ENCODE measurements at places on chromosomes 5 and 9.

GRCh38 chr9:21560281-21560745 is 78.2 kb upstream of the IFNE start:
- H3K4me3 ChIP-seq = peak overlapping the region; percentile 96
- H3K27ac ChIP-seq = peak overlapping the region; percentile 94
- DNase-seq = no peak
- H3K27me3 ChIP-seq = peaks cover 24% of the 10 kb centered on the region

DNA sequence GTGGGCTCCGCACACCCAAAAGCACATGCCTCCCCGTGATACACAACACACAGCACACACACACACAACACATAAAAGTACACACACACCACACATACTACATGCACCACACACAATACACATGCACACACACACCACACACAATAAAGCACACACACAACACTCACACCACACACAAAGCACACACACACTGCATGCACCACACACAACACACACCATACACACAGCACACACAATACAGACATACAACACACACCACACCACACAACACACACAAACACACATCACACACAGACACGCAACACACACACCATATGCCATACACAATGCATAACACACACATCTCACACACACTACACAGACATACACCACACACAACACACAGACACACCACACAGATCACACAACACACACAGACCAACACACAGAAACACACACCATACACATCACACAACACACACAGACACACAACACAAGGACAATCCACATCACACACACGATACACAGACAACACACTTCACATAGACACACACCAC is 3.4 kb upstream of the CCDC187 start:
- H3K27me3 ChIP-seq = no peaks in the 10 kb centered on the region
- H3K4me3 ChIP-seq = no peak overlapping the region
- DNase-seq = no peak

GRCh38 chr5:41637869-41638268 is 127.5 kb upstream of the PLCXD3 start:
- H3K36me3 ChIP-seq = no peaks in the 10 kb centered on the region
- no peaks in the 10 kb centered on the region for H3K27me3 ChIP-seq
- DNase-seq = no peak
- no peak overlapping the region for H3K4me3 ChIP-seq

GRCh38 chr9:38008168-38009034 is 60.6 kb downstream of the SHB start:
- H3K27ac ChIP-seq = peak overlapping the region; percentile 68
- peaks cover 14% of the 10 kb centered on the region for H3K4me1 ChIP-seq
- no peaks in the 10 kb centered on the region for H3K27me3 ChIP-seq
- H3K36me3 ChIP-seq = peaks cover 2% of the 10 kb centered on the region
- H3K4me3 ChIP-seq = no peak overlapping the region

- H3K4me3 ChIP-seq = no peak overlapping the region
- DNase-seq = no peak
- H3K36me3 ChIP-seq = peaks cover 2% of the 10 kb centered on the region
- H3K27ac ChIP-seq = no peak overlapping the region
- peaks cover 5% of the 10 kb centered on the region for H3K4me1 ChIP-seq
- H3K27me3 ChIP-seq = no peaks in the 10 kb centered on the region
Observed at GRCh38 chr9:127095411-127095810, 27.0 kb downstream of the ANGPTL2 start.

DNA sequence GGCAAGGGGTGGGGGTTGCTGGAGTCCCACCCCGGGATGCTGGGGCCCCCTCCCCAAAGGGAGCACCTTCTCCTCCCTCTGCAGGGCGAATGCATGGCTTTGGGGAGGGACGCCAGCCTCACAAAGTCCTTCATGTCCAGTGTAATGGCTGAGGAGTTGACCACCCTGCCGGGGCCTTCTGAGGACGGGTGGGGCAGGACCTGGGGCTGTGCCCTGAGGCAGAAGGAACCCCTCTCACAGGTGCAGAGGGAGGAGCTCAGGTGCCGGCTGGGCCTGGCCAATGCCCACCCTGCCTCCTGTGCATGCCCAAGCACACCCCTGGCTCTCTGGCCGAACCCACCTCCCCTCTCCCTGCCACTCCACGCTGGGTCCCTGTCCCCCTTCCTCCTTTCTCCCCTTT is 64.3 kb upstream of the RNU6ATAC start:
- H3K36me3 ChIP-seq = no peaks in the 10 kb centered on the region
- H3K27me3 ChIP-seq = peaks cover 4% of the 10 kb centered on the region
- H3K4me1 ChIP-seq = peaks cover 12% of the 10 kb centered on the region
- DNase-seq = no peak

DNA sequence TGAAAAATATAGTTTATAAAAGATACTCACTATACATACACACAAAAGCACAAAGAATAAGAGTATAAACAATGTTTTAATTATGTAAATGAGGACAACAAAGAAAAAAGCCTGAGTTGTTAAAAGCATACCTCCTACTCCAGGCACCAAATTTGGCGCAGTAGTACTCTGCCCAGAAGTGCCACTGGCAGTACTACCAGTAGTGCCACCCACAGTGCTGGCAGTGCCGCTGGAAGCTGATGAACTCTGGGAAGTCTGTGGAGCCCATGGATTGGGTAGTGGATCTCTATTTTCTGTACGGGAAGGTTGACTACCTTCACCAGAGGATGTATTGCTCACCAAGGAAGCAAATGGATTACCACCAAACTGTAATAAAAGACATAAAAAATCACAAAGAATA is 30.2 kb downstream of the UBQLN1 start:
- no peak overlapping the region for H3K4me3 ChIP-seq
- H3K36me3 ChIP-seq = peaks cover 34% of the 10 kb centered on the region

- H3K4me3 ChIP-seq = no peak overlapping the region
- no peaks in the 10 kb centered on the region for H3K36me3 ChIP-seq
- no peak for DNase-seq
- H3K27ac ChIP-seq = no peak overlapping the region
- H3K27me3 ChIP-seq = no peaks in the 10 kb centered on the region
Observed at GRCh38 chr9:81473206-81473605, 216.1 kb downstream of the TLE1 start.

DNA sequence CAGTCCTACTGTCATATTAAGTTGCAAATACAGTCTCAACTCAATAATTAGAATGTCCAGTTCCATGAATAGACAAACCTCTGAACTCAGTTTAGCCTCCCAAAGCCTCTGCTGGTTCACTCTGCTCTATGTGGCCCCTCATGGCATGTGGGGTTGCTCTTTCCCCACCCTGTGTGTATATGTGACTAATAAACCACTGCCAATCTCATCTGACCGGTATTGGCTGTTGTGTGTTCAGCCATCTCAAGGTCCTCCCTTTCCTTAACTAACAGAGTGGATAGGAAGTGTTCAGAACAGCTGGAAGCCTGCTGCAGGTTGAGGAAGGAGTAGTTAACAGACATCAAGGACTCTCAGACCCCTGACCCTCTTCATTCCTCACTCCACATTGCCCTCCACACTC is 55.3 kb downstream of the IL33 start:
- H3K4me3 ChIP-seq = no peak overlapping the region
- no peak overlapping the region for H3K27ac ChIP-seq
- H3K4me1 ChIP-seq = peaks cover 1% of the 10 kb centered on the region
- H3K36me3 ChIP-seq = no peaks in the 10 kb centered on the region

- peak overlapping the region; percentile 20 for H3K27ac ChIP-seq
- no peaks in the 10 kb centered on the region for H3K27me3 ChIP-seq
- DNase-seq = no peak
- no peak overlapping the region for H3K4me3 ChIP-seq
- peaks cover 3% of the 10 kb centered on the region for H3K36me3 ChIP-seq
Observed at GRCh38 chr9:125756518-125756917, 9.3 kb downstream of the PBX3 start.

GRCh38 chr5:79746642-79747569 is 57.3 kb downstream of the CMYA5 start:
- no peak for DNase-seq
- H3K27me3 ChIP-seq = peaks cover 5% of the 10 kb centered on the region
- H3K36me3 ChIP-seq = no peaks in the 10 kb centered on the region
- H3K27ac ChIP-seq = no peak overlapping the region

DNA sequence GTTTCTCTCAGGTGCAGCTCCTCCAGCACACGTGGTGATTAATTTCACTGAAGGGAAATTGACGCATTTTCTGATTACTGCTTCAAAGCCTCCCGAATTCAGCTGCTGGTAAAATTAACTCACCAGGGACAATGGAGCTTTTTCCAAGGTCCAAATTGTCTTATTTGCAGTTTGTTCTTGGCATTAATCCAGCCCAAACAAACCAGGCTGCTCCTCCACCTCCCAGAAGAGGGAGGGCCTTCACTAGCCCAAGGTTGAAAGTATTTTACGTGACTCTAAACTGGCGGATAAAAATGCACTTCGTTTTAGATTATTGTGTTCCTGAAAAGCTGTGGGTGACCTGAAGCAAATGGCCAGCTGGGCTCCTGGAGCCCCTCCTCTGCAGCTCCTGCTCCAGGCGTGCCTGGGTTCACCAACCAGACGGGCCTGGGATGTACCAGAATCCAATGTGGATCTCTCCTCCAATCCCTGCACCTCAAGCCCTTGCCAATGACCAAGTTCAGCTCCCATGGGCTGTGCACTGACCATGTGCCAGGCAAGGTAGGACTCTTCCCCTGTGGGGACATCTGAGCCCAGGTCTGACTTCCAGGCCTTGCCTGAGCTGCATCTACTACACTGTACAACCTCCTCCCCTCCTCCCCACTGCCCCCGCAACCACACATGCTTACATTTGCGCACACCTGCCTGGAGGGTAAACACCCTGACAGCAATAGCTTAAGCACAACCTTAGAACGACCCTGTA is 193.4 kb downstream of the CDK5RAP2 start:
- DNase-seq = no peak
- no peaks in the 10 kb centered on the region for H3K27me3 ChIP-seq
- H3K4me3 ChIP-seq = peak overlapping the region; percentile 36

DNA sequence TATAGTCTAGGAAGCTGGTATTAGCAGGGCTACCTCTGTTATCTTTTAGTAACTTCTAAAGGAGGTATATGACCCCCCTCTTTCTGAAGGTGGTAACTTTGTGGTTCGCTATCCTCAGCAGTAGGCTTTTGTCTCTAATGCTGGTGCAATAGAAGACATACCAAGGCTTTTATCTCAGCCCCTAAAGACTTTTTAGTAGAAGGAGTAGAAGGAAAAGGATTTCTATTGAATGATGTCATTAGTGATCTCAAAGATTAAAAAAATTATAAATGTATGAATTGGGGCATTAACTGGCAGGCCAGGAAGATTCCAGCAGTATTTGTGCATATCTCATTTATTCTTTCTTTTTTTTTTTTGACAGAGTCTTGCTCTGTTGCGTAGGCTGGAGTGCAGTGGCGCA is 78.2 kb downstream of the RAI14 start:
- peaks cover 7% of the 10 kb centered on the region for H3K36me3 ChIP-seq
- peaks cover 19% of the 10 kb centered on the region for H3K4me1 ChIP-seq
- H3K4me3 ChIP-seq = no peak overlapping the region
- H3K27me3 ChIP-seq = no peaks in the 10 kb centered on the region

GRCh38 chr9:132243156-132244074 is 81.6 kb downstream of the NTNG2 start:
- no peaks in the 10 kb centered on the region for H3K36me3 ChIP-seq
- peaks cover 14% of the 10 kb centered on the region for H3K27me3 ChIP-seq
- peak overlapping the region; percentile 93 for H3K4me3 ChIP-seq
- H3K4me1 ChIP-seq = peaks cover 25% of the 10 kb centered on the region
- DNase-seq = no peak

- peaks cover 15% of the 10 kb centered on the region for H3K27me3 ChIP-seq
- no peaks in the 10 kb centered on the region for H3K36me3 ChIP-seq
- no peak overlapping the region for H3K27ac ChIP-seq
Observed at GRCh38 chr9:134868751-134869553, 11.7 kb upstream of the FCN2 start.

- H3K27me3 ChIP-seq = no peaks in the 10 kb centered on the region
- no peak for DNase-seq
- H3K4me3 ChIP-seq = no peak overlapping the region
- H3K36me3 ChIP-seq = peaks cover 7% of the 10 kb centered on the region
Observed at GRCh38 chr9:35508069-35508468, 18.2 kb downstream of the RUSC2 start.

DNA sequence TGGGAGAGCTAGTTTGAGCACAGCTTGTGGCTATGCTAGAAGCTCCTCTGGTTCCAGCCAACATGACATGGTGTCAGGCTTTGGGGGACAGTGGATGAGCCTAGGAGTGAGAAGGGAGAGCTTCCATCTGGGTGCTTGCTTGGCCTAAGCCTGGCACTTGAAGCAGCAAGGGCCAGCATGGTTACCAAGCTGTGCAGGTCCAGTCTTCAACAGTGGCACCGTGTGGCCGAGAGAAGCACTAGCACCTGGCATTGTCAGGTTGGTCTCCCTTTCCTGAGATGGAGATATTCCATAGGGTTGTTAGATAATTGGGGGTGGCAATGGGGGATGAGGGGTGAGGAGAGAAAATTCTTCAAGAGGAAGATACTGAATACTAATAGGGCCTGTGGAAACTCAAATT is 261.9 kb downstream of the PBX3 start:
- H3K27me3 ChIP-seq = peaks cover 2% of the 10 kb centered on the region
- H3K4me3 ChIP-seq = no peak overlapping the region
- DNase-seq = no peak
- no peak overlapping the region for H3K27ac ChIP-seq
- H3K4me1 ChIP-seq = no peaks in the 10 kb centered on the region
- no peaks in the 10 kb centered on the region for H3K36me3 ChIP-seq

DNA sequence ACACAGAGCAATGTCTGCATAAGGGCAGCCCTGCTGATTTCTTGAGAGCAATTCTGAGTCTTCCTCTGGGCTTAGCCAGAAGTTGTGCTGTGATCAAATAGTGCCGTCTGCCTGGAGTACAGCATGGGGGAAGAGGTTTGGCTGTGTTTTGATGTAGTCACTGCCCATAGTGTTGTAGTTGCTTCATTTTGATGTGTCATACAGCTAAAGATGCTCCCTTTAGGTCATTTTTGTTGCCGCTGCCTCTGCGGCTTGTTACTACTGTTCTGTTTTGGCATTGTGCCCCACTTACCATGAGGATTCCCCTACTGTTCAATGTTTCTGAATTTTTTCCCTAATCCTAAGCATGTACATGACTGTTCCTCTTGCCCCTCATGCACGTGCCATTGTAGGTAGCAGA is 23.0 kb downstream of the SLC36A1 start:
- H3K36me3 ChIP-seq = peaks cover 22% of the 10 kb centered on the region
- DNase-seq = no peak
- H3K4me3 ChIP-seq = no peak overlapping the region
- H3K4me1 ChIP-seq = no peaks in the 10 kb centered on the region
- H3K27ac ChIP-seq = no peak overlapping the region

- no peaks in the 10 kb centered on the region for H3K36me3 ChIP-seq
- H3K27ac ChIP-seq = no peak overlapping the region
- H3K4me1 ChIP-seq = peaks cover 9% of the 10 kb centered on the region
- H3K27me3 ChIP-seq = peaks cover 3% of the 10 kb centered on the region
Observed at GRCh38 chr9:136965771-136966484, 11.4 kb upstream of the PTGDS start.

- no peaks in the 10 kb centered on the region for H3K36me3 ChIP-seq
- H3K4me1 ChIP-seq = no peaks in the 10 kb centered on the region
- H3K4me3 ChIP-seq = no peak overlapping the region
- H3K27me3 ChIP-seq = no peaks in the 10 kb centered on the region
- DNase-seq = no peak
- H3K27ac ChIP-seq = no peak overlapping the region
Observed at GRCh38 chr5:142667831-142668230, 18.1 kb downstream of the FGF1 start.

GRCh38 chr9:109192732-109193361 is 25.8 kb upstream of the FRRS1L start:
- H3K36me3 ChIP-seq = no peaks in the 10 kb centered on the region
- no peak overlapping the region for H3K27ac ChIP-seq
- no peak overlapping the region for H3K4me3 ChIP-seq
